ENCODE measurements at places on chromosomes 4 and X.

DNA sequence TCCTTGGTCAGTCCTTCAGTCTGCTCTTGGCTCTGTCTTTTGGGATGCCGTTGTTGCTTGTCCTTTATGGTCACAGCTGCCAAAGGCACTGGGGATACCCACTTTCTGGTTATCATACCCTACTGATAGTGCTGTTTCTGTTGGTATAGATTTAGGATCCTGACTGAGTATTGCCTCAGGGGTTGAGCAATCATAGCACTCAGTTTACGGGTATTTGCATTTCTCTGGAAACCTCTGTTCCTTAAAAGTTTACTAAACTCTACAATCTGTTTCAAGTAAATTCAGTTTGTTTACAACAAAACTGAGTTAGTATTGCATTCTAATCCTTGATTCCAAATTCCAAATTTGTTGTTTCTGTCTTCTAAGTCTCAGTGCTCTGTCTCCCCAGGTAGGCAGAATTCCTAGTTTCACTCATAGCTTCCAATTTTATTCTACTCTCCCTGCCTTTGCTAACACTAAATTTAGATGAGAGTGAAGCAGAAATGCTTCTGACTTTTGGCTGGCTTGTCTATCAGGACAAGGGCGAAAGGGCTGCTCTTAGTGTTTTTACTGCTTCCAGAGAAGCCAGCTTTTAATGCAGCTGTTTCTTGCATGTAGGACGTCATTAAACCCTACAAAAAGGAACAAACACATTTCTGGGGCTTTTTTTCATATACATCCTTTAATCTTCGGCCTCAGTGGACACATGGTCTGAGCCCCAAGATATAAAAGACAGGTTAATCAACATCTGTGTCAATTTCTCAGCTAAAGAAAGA is 17.2 kb upstream of the TET2 start:
- no peak overlapping the region for H3K27ac ChIP-seq
- no peak overlapping the region for H3K4me3 ChIP-seq
- no peaks in the 10 kb centered on the region for H3K27me3 ChIP-seq

GRCh38 chrX:105701310-105702052 is 120.9 kb upstream of the NRK start:
- H3K36me3 ChIP-seq = no peaks in the 10 kb centered on the region
- no peaks in the 10 kb centered on the region for H3K27me3 ChIP-seq
- no peak overlapping the region for H3K27ac ChIP-seq
- no peaks in the 10 kb centered on the region for H3K4me1 ChIP-seq
- no peak for DNase-seq

GRCh38 chrX:51643377-51643776 is 24.7 kb upstream of the CENPVL3 start:
- H3K27ac ChIP-seq = no peak overlapping the region
- H3K36me3 ChIP-seq = no peaks in the 10 kb centered on the region
- H3K4me1 ChIP-seq = no peaks in the 10 kb centered on the region
- no peak overlapping the region for H3K4me3 ChIP-seq

- no peak overlapping the region for H3K27ac ChIP-seq
- H3K27me3 ChIP-seq = peaks cover 13% of the 10 kb centered on the region
- H3K4me3 ChIP-seq = no peak overlapping the region
- DNase-seq = no peak
Measured at GRCh38 chr4:151922811-151923210, 162.0 kb upstream of the GATB start.

- H3K4me1 ChIP-seq = no peaks in the 10 kb centered on the region
- no peak for DNase-seq
- H3K4me3 ChIP-seq = no peak overlapping the region
- no peaks in the 10 kb centered on the region for H3K27me3 ChIP-seq
- no peak overlapping the region for H3K27ac ChIP-seq
- H3K36me3 ChIP-seq = no peaks in the 10 kb centered on the region
Measured at GRCh38 chr4:31234494-31234893, 514.3 kb downstream of the PCDH7 start.

- no peaks in the 10 kb centered on the region for H3K4me1 ChIP-seq
- no peak overlapping the region for H3K27ac ChIP-seq
- no peaks in the 10 kb centered on the region for H3K36me3 ChIP-seq
- no peaks in the 10 kb centered on the region for H3K27me3 ChIP-seq
Measured at GRCh38 chrX:121064579-121064978, 17.2 kb downstream of the GLUD2 start.

- H3K36me3 ChIP-seq = no peaks in the 10 kb centered on the region
- H3K27me3 ChIP-seq = no peaks in the 10 kb centered on the region
- DNase-seq = no peak
- H3K4me3 ChIP-seq = no peak overlapping the region
- H3K4me1 ChIP-seq = peaks cover 5% of the 10 kb centered on the region
Measured at GRCh38 chr4:55604996-55605395, 13.0 kb upstream of the PDCL2 start.
